Thoracic aorta (tissue), 2 donors: ENCODE measurements at places on chromosomes 3 and 15. TPM values are rescaled to one million over a fixed set of nuclear protein-coding genes. Genes with fewer than 3 reads are reported as not detected.

Gene ISLR2
- not detected for total RNA-seq

Gene KLHL40
- not detected for total RNA-seq

Gene TRIM42
- total RNA-seq = not detected

Gene DLL4
- total RNA-seq = 6.2 TPM

Gene SLC51B
- total RNA-seq = not detected

Gene USP3
- total RNA-seq = 37.8 TPM
